Right ventricle myocardium superior (tissue), 1 donor: ENCODE measurements at places on chromosomes 6 and 20. TPM values are rescaled to one million over a fixed set of nuclear protein-coding genes. Genes with fewer than 3 reads are reported as not detected.
A peak's percentile ranks its signal among the peaks of the same experiment; 100 is the strongest.

DNA sequence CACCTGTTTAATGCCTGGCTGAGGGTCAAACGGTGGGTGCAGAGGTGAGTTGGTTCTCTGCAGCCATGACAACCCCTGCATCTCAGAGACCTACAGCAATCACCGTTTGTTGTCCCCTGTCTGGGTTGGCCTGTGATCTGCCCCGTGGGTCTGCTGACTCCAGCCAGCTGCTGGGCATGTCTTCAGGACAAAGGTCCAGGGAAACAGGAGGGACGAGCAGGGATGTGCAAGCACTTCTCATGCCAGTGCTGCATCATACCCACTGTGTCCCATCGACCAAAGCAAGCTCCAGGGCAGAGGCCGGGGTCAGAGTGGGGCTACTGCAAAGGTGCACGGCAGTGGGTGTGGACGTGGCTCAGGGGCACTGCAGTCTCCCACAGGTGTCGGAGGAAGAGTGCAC, 150.2 kb downstream of the PHACTR3 start:
- DNase-seq: no peak

HLA-DRB5 gene
- 17.7 TPM for total RNA-seq

DNA sequence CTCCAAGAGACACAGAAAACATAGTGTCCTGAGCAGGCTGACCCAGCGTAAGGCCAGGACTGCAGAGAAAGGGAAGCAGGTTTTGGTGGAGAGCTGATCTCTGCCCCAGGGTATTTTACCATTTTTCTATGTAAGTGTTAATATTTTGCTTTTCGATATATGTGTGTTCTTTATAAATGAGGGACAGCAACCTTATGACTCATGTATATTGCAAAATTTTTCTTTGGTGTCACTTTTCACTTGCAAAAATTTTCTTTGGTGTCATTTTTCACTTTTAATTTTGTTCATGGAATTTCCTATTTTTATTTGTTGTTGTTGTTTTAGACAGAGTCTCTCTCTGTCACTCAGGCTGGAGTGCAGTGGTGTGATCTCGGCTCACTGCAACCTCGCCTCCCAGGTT, 34.6 kb upstream of the PXDC1 start:
- DNase-seq: no peak

DNA sequence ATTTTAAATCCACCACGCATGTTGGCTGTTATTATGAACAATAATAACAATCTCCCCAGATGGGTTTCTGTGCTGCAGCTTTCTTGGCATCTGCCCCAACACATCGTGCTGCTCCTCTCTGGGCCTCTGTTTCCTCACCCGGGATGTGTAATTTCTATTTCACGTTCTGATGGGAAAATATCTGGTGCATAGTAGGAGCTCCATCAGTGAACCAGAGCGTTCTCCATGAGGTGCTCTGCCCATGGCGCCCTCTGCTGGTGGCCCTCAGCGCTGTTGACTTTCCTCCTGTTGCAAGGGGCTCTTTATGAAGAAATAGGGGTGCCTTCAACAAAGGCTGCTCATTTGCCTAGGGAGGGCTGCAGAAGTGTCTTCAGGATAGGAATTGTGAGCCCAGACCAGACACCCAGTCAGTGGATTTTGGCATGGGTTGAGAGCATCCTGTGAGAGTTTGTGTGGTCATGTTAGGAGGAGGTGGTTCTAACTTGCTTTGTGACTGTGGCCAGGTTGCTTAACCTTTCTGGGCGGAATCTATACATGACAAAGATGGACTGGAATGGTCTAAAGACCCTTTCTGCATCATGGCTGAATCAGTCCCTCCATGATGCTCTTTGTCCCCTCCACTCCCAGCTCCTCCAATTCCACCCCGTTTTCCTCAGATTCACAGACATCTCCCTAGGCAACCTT, 8.1 kb downstream of the SCRT2 start:
- DNase-seq: peak; percentile 83

DNA sequence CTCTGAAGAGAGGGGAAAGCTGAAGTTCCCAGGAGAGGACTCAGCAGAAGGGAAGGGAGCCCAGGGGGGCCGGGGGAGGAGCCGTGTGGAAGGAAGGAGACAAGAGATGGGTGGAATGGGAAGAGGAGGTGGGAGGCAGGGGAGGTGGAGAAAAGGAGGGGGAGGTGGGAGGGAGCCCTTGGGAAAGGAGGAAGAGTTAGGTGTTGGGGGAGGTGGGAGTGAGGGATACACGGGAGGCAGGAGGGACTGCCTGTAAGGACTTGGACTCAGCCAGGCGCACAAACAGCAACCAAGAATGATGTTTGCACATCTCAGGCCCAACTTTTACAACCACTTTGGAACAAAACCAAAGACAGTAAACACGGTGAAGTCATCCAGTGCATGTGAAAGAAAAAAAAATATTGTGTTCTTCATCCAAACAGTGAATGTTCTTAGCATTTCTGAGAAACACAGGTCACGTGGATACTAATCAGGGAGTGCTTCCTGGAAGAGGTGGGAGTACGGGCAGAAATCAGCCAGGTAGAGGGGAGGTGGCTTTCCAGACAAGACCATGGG, 17.4 kb upstream of the LSM14B start:
- no peak for DNase-seq

DNA sequence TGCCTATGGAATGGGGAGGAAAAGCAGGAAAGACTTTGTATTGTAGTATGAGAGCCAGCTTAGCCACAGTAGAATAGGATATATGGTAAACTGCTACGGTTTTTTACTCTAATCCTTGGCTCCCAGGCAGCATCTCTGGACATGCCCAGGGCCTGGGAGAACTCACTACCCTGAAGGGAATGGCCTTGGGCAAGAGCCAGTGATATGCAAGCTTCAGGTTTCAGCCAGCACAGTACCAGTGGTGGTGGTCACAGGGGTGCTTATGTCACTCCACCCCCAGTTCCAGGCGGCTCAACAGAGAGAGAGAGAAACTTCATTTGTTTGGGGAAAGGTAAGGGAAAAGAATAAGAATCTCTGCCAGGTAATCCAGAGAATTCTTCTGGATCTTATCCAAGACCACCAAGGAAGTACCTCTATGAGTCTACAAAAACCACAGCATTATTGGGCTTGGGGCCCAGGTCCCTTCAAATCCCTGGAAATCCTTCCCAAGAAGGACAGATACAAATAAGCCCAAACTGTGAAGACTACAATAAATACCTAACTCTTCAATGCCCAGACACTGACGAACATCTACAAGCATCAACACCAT, 121.2 kb downstream of the THBS2 start:
- DNase-seq: no peak

DNA sequence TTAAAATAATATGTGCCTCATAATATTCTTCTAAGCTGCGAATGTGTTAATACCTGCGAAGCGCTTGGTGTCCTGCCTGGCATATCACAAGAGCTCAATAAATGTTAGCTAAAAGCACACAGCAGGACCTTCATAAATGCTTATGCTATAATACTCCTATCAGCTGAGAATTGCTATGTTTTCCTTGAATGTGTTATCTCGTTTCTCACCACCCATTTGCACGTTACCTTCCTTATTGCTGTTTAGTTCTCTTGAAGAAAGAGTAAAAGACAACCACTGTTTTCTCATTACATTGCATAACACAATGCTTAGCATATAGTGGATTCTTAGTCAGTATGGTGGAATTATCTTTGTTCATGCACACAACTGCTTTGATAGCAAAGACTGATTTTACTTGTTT, 76.6 kb downstream of the EDN1 start:
- no peak for DNase-seq

KCTD20 gene
- 22.1 TPM for total RNA-seq

PFDN4 gene
- 26.8 TPM for total RNA-seq

DNA sequence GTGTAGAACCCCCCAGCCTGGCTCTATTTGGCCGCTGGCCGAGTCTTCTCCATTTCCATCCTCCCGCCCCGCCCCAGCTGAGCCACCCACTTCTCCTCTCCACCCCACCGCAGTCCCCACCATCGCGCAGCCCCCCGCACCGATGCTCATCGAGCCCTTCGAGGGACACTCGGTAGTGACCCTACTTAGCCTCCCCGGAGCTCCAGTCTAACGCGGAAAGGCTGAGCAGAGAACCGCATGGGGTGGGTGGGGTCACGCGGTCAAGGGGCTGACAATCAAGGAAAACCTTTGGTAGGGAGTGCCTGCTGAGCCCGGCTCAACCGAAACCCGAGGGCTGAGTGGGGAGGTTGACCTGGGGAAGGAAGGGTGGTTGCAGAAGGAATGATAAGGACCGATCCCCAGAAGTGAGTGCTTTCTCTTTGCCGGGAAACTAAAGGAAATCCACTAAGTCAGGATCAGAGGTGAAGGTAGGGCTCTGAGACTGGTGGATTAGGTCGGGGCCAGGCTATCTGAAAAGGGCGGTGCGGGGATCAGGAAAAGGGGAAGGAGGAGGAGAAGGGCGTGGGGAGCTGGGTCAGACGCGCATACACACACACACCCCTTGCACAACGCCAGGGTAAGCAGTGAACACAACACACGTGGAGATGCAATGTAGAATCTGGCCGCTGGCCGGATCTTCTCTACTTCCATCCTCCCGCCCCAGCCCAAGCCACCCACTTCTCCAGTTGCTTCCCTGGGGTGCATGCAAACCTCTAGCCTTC, 49.8 kb downstream of the CPXM1 start:
- peak; percentile 63 for DNase-seq

DNA sequence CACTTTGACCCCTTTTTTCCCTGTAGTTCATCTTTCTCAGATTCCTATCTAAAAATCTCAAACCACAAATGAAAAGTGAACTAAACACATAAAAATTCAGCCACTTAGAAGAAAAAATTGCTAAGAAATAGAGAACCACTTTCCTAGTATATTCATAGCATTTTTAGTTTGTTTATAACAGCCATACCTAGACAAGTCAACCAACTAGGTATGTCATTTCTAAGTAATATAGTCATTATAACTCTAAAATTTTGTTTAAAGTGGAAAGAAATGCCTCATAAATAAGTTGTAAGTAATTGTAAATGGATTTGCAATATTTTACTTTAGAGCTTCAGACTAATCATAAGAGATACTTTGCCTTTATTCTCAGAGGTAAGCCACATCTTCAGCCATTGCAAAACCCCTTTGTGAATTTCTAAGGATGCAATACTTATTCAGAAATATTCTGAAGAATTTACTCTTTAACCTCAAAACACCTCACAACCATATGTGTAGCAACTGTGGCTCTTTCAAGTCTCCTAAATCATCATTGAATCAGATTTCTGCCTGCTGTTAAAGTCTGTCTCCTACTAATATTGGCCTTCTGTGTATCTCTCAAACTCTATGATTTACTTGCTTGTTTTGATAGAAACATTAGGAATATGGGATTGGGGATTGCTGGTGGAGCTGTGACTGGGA, 6.9 kb upstream of the SUMO4 start:
- no peak for DNase-seq

- DNase-seq: no peak
Measured at GRCh38 chr6:85364344-85364743, 85.5 kb upstream of the NT5E start.

- DNase-seq: no peak
Measured at GRCh38 chr6:107941627-107942026, 16.4 kb downstream of the SEC63 start.

C20orf202 gene
- 0.35 TPM for total RNA-seq

DNA sequence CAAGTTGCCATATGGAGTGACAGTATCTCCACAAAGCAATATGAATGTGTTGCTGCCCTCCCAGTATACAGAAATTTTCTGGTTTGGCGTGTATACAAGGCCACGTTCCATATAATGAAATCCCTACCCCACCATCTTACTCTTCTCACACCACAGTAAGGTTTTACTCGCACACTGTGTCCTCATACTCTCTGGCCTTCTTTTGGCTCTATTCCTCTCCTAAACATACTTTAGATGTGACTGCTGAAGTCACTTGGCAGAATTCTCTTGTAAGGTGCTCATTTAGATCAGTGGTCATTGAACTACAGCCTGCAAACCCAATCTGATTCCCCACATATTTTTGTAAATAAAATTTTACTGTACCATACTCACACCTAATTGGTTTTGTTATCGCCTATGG, 123.2 kb downstream of the RFPL4B start:
- no peak for DNase-seq

MAS1 gene
- total RNA-seq: not detected

- DNase-seq: no peak
Measured at GRCh38 chr6:168925671-168926070, 328.0 kb downstream of the THBS2 start.

DNA sequence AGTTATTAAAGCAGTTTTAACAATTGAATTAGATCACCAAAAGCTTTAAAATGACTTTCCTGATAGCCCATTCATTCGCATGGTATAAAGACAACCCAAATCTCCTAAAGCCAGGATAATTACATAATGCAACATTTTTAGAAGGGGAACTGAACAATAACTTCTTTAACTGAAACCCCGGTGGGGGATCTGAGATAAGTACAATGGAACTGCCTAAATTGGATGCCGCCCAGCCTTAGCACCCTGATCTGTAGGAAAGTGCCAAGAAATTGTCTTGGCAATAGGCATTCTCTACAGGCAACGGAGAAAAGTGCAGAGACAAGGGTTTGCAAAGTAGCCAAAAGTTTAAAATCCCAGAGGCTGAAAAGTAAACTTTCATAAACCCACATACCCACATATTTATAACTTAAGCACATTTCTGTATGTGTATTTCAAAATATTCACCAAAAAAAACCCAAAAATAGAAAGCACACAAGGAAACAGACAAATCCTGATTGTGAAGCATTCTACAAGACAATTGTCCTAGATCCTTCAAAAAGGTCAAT, 98.8 kb upstream of the BEND6 start:
- no peak for DNase-seq

DNA sequence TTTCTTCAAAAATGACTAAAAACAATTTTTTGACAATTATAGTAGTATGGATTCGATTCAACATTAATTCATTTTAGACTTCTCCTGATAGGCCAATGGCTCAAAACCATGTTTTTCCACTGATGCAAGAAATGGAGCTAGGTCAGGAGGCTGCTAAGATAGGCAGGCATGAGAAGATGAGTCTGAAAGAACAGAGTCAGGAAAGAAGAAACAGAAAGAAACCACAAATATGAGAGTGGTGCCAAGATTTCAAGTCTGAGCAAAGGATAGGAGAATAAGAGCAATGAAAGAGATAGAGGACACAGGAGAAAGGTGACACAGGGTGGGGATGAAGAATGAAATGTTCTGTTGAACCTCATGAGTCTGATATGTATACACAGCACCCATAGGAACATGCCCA, 112.2 kb downstream of the TASP1 start:
- DNase-seq: no peak

GRCh38 chr20:53244711-53245110, 272.6 kb downstream of the TSHZ2 start:
- DNase-seq: no peak
